DMS53 (cell line): ENCODE measurements at places on chromosomes 13 and 19.

GRCh38 chr13:31029102-31029501 is 96.6 kb downstream of the TEX26 start:
- DNase-seq = peak; percentile 34

- no peak for DNase-seq
Measured at GRCh38 chr19:29045679-29046254, 167.2 kb downstream of the UQCRFS1 start.

- DNase-seq = no peak
Measured at GRCh38 chr13:60148918-60149317, 14.8 kb downstream of the DIAPH3 start.

- DNase-seq = no peak
Measured at GRCh38 chr13:68417801-68418200, 1187.7 kb upstream of the PCDH9 start.

DNA sequence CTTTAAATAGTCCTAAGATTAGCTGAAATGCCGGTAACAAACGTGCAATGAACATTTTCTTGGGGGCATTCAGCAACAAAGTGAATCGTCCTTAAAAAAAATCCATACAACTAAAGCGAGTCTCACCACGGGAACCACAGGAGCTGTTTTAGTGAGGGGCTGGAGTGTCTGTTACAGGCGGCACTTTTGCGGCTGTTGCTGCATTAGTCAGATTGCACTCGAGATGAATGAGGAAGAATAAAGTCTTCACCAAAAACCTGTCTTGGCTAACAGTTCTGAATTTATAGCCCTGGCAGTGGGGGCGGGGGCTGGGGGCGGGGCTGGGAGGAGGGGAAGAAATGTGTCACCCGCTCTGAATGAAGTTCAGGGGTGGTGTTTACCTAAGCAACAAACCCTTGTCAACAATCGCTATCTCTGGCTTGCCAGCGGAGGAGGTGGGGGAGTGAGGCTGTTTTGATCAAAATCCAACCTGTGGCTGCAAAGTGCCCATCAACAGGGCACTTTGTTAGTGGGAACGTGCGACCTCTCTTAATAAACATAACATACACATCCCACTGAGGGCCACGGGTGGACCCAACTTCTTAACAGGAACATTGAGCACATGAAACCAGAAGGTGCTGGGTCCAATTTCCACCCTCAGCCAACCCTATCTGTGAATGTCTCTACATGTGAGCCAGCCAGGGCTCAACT is 44.5 kb downstream of the RFX2 start:
- peak; percentile 89 for DNase-seq

DNA sequence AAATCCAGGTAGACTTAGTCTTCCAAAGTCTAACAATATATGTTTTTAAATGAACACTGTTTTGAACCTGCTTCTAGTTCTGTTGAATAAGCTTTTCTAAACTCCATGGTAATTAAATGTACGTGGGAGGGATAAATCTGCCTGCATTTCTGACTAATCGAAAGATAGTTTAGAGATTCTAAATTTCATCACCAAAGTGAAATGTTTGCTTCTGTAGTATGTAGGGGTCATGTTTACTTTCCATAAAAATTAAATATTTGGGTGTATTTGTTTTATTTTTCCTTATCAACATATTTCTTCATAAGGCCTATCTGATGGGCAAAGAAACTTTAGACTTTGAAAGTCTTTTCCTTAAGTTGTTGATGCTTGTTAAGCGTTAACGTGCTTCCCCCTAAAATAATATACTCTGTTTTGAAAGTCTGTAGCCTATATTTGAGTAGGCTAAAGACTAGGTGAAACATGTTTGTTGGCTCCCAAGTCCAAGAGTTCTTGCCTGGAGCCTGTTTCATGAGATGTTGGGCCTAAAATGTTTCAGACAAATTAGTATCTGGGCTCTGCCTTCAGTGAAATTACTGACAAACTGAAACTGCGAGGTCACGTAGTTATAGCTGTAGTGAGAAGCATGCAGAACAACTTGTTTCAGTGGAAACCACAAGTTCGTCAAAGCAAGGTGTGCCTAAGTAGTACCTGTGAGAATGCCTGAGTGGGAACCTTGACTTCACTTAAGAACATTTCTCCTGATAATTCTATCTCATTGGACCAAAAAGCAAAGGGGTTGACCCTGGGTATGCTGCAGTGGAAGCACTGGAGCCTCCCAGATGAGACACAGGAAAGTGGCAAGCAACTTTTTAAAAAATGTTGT is 126.2 kb downstream of the LMO7 start:
- DNase-seq = peak; percentile 5

DNA sequence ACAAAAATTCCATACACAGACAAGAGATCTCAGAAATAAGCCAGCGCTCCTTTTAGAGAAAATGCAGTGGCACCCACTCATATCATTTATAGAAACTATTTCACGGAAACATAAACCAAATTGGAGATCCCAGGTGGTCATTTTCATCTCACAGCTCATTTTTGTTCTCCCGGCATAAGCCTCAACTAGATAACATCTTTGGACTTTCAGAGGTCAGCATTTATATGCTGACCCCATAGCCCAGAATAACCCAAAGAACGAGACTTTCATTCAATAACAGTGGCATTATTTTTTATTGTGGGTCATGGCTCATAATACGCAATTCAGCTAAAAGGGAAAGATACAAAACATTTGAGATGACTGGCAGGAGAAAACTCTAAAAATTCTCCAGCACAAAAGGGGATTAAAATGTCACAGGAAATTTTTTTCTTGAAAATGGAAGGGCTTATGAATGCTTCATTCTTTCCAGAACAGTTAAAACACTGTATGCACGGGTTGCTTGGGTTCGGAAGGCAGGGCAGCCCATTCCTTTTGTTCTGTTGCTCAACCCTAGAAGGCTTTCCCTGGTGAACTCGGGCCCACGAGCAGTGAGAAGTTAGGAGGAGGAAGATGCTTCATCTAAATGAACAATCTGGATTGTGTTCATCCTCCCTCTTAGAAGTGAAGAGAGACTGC is 24.0 kb downstream of the STARD13 start:
- DNase-seq = no peak

DNA sequence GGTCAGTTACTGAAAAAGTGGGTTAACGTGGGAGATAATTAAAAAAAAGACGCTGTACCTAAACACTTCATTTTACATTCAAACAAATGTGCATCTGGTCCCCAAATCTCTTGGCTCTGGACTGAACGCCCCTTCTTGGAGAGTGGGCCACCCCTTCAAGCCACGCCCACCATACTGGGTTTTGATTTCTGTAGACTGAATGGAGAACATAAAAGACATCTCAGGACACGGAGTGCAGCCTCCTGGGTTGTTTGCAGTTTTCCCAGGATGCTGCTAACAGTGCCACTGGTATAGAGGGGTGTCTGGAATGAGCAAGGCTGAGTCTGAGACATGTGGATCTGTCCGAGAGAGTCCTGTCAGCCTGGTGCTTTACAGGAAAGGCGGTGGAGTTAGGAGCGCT is 10.6 kb downstream of the TFDP1 start:
- no peak for DNase-seq

DNA sequence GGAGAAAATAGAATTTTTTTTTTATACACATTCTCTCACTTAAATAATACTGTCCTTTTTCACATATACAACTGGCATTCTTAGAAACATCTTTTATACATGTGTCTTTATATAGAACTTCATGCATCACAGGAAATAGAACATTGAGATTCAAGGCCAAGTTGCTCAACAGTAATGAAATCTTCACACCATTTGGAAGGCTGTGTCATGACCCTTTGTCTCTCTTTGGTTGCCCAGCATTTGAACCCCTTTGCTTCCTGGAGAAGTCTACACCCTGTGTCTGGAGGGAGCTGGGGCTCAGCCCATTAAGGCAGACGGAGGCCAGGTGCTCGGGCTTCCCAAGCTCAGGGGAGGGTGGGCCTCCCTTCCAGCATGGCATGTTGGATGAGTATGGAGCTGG is 41.1 kb downstream of the B3GLCT start:
- DNase-seq = no peak

- DNase-seq = peak; percentile 47
Measured at GRCh38 chr13:75550159-75550567, 572 bp downstream of the UCHL3 start.

DNA sequence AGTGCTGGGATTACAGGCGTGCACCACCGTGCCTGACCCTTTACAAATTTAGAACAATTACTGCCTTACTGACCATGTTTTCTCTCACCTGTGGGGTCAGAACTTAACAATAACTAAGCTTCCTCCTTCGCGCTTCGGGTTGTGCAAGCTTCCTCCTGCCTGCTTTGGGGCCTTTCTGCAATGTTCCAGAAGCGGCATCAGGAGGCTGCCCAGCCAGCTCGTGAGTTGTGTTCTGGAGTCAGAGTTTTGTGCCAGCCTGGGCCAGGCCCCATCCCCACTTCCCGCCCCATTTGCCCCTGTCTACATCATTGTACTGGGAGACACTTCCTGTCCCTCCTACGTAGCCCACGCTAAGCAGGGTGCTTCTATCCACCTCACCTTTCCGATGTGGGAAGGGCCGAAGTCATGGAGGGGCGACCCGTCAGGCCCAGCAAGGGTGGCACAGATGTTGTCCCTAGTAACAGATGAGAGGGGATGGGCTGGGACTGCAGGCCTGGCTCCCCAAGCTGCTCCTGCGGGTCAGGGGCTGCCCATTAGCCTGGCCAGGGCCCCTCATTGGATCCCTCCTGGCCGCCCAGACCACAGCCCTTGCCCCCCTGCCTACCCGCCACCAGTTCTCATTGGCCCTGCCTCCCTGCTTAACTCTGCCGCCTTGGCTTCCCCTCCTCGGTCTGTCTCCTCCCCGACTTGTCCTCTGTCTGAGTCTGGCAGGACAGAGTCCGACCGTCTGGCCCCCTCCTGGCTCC is 13.4 kb downstream of the UHRF1 start:
- DNase-seq = no peak

GRCh38 chr19:30743011-30743410 is 370.8 kb downstream of the ZNF536 start:
- no peak for DNase-seq
